ENCODE measurements at places on chromosomes 2 and 18.
A peak's percentile ranks its signal among the peaks of the same experiment; 100 is the strongest.

GRCh38 chr2:1045109-1045508, 94.5 kb downstream of the SNTG2 start:
- no peak for ATAC-seq

- ATAC-seq: no peak
These were observed 79.6 kb downstream of the KLF7 start for GRCh38 chr2:207086136-207086535.

DNA sequence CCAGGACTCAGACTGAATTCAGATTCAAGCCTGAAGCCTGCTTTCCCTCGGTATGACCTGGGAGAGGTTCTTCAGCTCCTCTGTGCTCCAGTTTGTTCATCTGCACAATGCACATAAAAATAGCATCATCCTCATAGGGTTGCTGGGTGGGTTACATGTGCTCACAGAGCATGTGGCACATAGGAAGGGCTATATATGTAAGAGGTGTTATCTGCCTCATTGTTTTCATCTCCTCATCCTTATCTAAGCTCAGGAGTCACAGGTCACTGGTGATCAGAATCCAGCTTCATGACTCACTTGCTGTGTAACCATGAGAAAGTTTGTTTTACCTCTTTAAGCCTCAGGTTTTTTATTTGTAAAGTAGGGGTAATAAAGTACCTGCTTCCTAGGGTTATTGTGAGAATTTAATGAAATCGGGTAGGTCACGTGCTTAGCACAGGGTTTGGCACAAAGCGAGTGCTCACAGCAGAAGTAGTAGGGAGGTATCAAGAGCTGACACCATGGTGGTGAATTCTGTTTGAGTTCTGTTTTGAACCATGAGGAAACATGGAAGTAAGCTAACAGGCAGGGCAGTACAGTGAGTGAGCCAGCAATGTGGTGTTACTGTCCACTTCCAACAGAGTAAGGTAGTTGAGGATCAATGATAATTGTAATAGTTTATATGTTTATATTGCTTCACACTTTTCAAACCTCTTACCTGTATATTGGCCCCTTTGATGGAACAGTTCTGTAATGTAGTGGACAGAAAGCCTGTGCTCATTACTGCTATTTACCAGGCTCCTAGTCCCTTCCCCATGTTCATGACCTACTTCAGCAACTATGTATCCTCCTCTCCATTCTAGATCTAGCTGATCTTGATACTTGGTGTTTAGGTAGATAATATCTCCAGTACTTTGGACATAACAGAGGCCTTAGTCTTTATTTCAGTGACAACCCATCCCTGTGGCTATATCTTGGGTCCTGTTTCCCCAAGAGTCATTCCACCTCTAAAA, 141.4 kb upstream of the LTBP1 start:
- ATAC-seq: no peak

GRCh38 chr18:72720116-72720515, 147.7 kb downstream of the NETO1 start:
- no peak for ATAC-seq

- ATAC-seq: peak; percentile 16
These were observed 894 bp downstream of the SMAD7 start for GRCh38 chr18:48949606-48950535.

GRCh38 chr2:128315122-128315828, 3.4 kb downstream of the HS6ST1 start:
- ATAC-seq: no peak

DNA sequence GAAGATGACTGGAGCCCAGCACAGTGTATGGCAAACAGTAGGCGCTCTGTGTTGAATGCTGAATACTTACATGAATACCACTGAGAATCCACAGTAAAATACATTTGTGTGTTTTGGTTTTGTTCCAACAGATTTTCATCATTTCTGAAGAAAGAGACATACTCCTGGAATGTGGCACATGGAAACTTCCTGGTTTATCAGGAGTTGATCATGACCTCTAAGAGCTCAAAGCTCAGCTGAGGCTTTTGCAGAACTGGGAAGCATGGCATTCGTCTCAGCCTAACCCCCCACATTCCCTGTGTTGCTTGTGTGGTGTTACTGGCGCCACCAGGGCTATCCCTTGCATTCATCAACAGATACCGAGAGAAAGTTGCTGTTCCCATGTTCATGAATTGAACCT, 316.9 kb upstream of the REV1 start:
- ATAC-seq: no peak

DNA sequence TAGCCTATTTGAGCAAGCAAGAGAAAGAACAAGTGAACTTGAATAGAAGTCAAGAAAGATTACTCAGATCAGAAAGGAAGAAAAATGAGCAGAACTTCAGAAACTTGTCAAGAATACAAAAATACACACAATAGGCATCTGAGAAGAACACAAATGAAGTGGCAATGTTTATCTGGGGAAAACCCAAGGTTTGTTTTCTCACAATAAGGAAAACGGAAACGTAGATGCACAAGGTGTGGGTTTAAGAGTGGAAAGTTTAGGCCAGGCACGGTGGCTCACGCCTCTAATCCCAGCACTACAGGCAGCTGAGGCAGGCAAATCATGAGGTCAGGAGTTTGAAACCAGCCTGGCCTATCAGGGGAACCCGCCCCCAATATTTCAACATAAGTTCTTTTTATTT, 159.5 kb upstream of the GYPC start:
- no peak for ATAC-seq
